Stimulated activated CD4-positive, alpha-beta T cell treated with anti-CD3 and anti-CD28 coated beads, Interleukin-15, amount 100 ng/mL, for 48 hours (primary cell): ENCODE measurements at places on chromosomes 16 and 17.

- DNase-seq: peak; percentile 7
Observed at GRCh38 chr16:74667255-74667700, 601 bp upstream of the RFWD3 start.

DNA sequence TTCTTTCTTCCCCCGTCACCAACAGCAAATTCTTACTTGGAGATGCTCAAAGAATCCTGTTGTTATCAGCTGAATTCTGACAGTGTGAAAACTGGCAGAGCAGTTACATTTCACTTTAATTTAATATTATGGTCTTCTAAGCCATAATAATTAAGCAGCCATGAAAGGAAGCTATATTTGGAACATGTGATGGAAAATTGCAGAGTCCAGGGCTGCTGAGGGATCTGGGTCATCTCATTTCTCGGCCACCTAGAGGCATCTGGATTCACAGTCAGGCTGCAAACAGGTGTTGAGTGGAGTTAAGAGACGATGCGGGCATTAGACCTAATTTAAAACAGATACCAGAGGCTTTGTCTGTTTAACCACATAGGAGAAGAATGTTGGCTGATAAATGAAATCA is 38.4 kb downstream of the CHD9NB start:
- DNase-seq: no peak

DNA sequence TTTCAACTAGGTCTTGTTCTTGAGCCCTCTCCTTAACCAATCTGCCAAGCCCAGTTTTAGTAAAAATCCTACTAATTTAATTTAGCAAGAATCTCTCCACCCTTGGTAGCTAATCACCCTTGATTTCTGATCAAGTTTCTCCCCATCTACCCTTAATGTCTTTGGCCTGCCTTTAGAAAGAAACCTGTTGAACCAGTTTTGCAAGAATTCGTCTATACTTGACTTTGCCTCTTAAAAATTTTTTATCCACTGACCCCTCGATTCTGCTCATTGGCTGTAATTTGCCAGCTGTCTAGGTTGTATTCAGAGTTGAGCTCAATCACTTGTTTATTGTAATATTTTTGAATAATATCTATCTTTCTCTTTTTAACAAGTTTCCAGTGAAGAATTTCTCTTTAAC is 1138.5 kb downstream of the CDH11 start:
- DNase-seq: no peak

DNA sequence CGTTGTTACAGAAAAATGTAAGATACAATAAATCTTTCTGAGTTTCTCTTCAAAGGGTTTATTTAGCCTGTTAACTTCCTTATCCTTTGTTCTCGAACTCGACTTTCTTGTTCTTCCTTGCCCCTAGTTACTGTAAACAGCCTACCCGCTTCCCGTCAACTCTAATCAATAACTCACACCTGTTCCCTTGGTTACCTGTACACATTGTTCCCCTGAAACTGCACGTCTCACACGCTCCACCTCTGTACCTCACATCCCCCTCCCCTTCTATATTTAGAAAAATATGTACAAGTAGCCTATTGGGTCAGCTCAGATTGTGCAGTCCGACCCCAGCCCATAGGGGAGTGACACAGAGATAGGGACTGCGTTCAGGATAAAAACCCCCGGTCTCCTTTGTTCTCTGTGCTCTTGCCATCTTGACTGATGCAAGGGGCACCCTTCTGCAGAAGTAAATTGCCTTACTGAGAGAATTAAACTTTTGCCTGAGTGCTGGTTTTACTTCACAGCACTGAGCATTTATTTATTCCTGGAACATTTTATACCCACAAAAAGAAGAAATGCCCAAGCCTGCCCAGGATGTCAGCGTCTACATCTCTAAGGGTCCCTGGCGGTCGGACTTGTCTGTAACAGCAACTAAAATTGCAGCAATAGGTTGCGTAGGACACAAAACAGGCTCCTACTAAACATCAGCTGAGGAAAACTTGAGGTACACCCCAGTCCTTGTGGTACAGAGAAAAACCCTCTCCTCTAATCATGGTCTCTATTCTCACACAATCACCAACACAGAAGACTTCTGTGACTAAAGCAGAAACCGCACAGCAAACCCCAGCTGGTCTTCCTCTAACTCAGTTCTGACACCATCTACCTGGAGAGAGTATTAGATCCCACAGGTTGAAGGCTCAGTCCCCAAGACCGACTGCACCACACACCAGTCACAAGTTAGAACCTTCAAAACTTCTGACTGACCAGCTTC is 11.3 kb downstream of the WDR45B start:
- DNase-seq: no peak
